NCI-H446 treated with DMSO at 0.1 percent for 48 hours (cell line): ENCODE measurements at places on chromosomes 11 and 22.

DNA sequence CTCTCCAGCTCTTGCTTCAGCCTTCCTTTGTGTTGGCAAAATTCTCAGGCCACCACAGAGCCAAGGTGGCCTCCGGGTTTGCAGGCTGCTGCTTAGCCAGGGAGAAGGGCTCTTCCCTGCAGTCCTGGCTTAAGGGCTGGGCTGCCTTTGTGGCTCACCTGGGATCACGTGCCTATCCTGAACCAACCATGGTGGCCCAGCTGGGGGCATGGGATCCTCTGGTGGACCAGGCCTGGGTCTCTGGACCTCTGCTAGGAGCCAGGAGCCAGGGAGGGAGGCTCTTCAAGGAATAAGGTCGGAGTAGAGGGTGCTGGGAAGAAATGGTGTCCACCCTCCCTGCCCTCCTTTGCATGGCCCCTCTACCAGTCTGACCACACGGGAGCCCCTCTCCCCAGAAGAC, 43.9 kb downstream of the CACNA1I start:
- DNase-seq, result no peak

- DNase-seq, result no peak
Measured at GRCh38 chr11:64060861-64061444, 25.2 kb downstream of the FLRT1 start.

DNA sequence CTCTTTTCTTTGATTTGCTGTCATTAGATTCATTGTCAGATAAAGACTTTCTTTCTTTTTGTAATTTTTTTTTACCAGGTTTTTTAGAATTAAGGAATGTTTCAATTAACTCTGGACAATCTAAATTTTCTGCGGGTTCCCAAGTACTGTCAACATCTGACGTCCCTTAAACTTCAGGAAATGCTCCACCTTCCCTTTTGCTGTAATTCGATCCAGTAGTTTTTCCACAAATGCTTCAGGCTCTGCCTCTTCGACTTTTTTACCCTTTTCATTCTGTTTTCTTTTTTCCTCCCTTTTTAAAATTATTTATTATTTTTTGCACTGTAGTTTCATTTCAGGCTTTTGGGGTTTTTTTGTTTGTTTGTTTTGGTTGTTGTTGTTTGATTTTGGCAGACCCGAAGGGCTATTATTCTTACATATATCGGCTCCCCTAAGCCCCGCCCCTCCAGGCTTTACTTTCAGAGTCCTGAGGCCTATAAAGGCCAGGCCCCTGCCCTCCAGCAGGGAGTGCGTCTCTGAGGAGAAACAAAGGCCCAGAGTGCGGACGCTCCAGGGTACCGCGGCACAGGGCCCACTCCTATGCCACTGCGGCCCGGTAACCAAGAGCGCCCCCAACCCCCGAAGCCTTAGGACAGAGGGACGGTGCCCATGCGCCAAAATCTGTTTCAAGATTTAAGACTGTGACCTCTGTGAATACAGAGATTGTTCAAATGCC, 116.4 kb downstream of the TYR start:
- no peak for DNase-seq

DNA sequence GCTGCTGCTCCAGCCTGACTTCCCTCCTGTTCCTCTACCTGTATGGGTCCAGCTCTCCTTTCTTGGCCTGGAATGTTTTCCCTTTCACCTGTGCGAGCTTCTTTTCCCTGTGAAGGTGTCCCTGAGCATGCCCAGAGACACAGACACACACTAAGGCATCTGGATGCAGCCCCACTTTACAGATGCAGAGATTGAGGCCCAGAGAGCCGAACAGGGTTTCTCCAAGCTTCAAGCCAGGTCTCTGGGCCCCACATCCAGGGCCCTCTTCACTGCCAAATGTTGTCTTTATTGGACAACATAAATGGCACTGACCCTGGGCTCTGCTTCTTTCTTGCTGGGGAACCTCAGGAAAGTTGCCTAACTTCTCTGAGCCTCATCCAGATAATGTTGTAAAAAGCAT, 561.6 kb downstream of the MIAT start:
- no peak for DNase-seq

DNA sequence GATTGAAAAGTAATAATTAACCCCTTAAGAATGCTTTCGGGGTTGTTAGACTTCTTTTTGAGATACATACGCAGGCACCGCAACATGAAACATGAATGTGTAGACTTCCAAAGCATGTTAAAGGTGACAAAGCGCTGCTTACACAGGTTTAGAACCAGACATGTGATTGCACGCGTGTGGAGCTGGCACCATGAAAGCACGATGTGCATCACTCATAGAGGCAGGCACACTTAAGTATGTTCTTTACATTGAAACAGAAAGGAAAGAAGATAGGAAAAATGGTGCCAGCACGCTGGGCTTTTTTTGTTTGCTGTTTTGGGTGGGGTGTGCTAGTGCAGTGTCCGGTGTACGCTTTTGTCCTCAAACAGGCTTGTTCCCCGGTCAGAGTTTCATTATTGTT, 83.6 kb upstream of the PPARA start:
- no peak for DNase-seq

GRCh38 chr22:17228725-17229126, 9.5 kb upstream of the ADA2 start:
- no peak for DNase-seq

GRCh38 chr11:77040401-77040777, 6.2 kb downstream of the B3GNT6 start:
- no peak for DNase-seq

DNA sequence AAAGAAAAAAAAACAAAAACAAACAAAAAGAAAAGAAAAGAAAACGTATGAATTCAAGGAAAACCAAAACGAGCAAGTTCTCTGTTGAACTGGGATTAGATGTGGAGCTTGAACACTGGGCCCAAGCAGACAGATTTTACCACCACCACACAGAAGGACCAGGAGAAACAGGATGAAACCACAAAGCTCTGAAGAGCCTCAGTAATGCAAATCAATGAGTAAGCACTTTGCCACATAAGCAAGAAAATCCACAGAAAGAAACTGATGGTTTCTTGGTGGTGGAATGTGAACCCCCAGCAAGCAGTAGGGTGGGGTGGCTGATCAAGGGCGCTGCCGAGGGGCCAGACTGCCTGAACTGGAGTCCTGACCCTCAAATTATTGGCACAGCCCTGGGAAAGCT, 50.9 kb upstream of the NFRKB start:
- DNase-seq, result no peak

DNA sequence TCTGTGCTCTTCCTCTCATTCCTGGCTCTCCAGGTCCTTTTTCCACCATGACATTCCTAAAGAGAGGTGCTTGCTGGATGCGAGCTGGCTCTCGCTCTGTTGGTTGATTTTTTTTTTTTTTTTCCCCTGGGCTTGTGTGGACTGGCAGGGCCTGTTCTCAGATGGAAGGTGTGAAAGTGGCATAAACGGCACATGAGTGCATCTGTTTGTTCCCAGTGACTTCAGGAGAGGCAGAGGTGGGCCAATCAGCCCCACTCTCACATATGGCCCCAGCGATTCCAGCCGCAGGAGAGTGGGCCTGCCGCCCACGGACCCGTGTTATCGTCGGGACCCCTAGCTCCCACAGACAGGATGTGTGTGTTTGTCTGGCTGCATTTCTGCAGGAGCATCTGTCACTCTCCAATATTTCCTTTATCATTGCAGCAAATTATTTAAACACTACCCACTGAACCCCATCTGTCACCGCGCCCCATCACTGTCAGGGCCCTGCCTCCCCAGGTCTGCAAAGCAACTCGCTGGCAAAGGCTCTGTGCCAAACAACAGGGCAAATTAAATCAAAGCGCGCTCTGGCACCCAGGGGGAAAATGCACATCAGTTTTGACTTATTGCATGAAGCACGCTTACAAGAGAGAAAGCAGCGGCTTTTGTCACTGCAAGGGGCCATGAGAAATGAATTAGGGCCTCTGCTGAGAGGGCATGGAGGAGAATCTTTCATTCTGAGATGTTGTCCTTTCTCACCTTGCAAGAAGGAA, 886.3 kb downstream of the NTM start:
- no peak for DNase-seq

GRCh38 chr22:40605761-40606160, 30.8 kb downstream of the MRTFA start:
- DNase-seq, result no peak

- DNase-seq, result no peak
Measured at GRCh38 chr22:46551321-46551720, 13.9 kb upstream of the CELSR1 start.

DNA sequence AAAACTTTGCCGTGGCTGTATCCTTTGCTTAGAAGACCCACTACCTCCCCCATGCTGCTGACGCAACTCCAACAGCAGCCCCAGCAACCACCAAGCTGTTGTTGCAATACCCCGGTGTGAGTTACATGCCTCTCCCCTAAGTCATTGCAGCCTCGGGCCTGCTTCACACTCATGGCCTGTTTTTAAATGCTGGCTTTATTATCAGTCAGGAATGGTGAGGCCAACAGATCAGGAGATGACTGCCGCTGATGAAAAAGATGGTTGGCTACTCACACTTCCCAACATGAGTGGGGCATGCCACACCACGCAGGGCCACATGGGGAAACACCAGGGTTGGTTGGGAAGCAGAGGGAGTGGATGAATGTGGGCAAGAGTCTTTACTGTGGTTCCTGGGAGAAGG, 171.5 kb upstream of the SYT13 start:
- no peak for DNase-seq

DNA sequence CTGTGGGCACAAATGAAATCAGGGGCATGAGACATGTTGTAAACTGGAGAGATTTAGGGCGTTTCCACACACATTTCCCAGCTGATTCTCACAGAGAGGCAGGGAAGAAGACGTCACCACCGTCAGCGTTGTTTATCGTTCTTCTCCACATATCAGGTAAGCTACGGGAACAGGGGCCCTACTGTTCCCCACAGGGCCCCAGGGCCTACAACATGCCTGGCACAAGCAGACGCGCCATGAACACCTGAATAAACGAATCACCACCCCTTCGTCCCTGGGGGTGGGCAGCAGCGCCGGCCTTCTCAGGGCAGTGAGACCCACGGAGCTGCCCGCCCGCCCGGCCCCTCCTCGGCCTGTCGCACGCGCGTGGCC, 342 bp downstream of the EFCAB6 start:
- no peak for DNase-seq

DNA sequence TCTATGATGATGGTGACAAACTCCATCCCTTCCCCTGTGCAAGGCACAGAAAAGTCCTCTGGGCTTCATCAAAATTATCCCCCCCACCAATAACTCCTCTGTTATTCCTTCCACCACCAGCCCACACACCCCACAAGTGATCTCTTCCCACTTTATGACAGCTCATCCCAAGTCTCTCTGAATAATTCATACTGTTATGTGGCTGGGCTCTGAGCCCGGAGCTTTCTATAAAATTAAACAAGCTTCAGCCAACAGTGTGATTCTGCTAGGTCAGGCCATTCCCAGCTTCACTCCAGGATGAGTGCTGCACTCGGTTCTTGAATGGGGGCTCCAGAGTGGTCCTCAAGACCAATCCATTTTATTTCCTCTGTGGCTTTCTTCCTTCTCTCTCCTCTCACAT, 83.0 kb downstream of the INSC start:
- peak; percentile 25 for DNase-seq

- DNase-seq, result no peak
Measured at GRCh38 chr11:63840356-63841060, 1.6 kb downstream of the MARK2 start.

DNA sequence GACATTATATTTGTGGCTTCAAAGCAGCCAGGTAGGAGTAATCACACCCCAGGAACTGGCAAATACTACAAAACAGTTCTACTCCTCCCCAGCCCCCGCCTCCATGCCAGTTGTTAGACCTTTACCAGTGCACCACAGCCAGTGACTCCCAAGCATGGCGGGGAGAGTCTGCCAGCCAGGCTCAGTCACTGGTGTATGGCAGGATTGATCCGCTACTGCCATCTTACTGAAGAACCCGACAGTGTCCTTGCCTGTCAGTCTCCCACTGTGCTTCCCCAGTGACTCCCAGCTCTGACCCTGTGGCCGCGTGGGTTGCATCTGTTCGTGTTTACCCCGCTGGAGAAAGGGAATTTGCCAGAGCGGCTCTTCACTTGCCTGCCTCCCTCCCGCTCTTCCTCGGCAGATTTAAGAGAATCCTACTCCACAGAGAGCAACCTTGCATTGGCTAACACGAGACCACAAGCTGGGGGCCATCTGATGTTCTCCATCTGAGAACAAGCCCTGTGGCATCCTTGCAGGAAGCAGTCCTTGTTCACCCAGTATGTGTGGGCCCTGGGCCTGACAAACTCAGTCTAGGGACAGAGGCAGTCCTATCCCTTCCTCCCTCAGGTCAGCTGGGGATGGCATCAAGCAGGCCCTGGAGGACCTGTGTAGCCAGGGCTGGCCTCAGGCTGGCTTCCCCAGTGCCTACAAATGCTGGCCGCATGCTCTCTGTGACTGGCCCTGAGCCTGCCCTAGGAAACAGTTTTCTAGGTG, 33.1 kb downstream of the GNAZ start:
- no peak for DNase-seq

DNA sequence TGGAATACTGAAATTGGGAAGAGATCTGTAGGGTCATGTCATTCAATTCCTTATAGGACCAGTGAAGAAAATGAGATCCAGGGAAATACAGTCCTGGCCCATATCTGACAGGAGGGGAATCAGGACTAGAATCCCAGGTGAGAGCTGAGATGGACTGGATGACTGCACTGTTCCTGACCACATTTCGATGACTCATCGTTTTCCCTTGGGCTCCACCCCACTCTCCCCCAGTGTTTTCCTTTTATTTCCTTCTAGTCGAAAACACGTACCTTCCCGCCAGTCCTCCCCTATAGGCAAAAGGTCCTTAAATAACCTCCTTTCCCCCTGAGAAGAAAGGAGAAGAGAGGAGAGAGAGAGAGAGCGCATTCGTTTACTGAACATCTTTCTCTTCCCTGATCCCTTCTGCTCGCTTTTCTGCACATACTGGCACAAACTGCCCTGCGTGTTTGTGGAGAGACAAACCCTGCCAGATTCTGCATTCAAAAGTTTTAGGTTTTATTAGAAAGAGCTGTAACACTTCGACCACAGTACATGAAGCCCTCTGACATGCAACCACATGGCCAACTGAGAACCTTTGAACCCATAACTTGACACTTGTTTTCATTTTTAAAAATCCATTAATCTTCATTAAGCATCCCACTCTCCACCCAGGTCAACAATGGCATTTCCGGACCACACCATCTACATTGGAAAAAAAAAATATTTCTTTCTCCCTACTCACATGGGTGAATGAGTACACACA, 565.7 kb downstream of the METTL15 start:
- no peak for DNase-seq

DNA sequence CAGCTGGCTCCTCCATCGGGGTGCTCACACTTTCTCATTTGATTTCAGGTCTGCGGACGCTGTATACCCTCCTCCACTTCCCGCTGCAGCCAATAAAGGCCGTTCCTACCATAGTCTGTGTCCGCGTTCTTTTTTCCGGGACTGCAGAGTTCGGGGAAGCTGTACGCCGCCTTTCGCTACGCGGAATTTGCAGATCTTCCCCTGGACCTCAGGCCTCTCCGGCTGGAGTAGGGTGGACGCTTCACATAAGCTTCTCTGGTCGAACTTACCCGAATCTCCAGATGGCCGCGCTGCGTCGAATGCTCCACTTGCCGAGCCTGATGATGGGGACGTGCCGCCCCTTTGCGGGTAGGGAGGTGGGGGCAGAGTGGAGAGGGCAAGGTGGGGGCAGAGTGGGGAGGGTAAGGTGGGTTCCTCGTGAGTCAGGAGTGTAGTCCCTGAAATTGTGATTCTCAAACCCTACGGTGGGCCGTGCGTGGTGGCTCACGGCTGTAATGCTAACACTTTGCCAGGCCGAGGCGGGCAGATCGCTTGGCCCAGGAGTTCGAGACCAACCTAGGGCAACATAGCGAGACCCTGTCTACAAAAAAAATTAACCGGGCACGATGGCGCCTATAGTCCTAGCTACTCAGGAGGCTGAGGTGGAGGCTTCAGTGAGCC, 617 bp downstream of the CSKMT start:
- DNase-seq, result no peak

- no peak for DNase-seq
Measured at GRCh38 chr22:35782504-35782903, 64.8 kb downstream of the APOL5 start.

GRCh38 chr11:58573451-58574104, 2.1 kb downstream of the LPXN start:
- peak; percentile 48 for DNase-seq
